ENCODE measurements at places on chromosomes 4 and X.

GRCh38 chr4:162075726-162076125 lies 88.1 kb downstream of the FSTL5 start:
- DNase-seq = no peak

DNA sequence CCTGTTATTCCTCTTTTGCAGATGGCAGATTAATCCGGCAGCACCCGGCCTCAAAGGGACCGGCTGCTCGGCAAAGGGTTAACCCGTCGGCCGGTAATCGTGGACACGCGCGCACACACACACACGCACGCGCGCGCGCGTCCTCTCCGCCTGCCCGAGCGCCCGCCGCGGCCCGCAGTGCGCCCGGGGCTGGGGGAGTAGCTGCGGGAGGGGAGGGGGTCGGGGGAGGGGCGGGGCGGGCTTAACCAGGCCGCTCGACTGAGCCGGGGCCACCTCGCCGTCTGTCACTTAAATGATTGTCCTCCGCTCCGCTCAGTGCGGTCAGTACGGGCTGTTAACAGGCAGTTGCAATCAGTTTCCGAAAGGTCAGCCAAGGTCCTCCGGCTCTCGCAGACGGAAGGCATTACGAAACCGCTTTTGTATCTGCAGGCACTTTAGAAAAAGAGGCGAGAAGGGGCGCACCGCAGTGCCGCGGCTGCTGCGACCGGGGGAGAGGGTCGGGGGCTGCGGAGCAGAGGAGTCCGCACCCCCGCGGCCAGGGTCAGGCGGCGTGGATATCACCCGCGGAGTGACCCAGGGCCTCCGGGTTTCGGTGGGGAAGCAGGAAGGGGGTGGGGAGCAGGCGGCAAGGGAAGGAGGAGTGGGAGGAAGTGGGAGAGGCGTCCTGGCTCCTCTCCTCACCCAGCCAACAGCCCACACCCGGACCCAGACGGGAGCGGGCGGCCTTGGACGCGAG lies 57.3 kb upstream of the BCOR start:
- peak; percentile 93 for DNase-seq

- DNase-seq = no peak
Measured at GRCh38 chr4:72319601-72320021, 249.4 kb downstream of the ADAMTS3 start.

DNA sequence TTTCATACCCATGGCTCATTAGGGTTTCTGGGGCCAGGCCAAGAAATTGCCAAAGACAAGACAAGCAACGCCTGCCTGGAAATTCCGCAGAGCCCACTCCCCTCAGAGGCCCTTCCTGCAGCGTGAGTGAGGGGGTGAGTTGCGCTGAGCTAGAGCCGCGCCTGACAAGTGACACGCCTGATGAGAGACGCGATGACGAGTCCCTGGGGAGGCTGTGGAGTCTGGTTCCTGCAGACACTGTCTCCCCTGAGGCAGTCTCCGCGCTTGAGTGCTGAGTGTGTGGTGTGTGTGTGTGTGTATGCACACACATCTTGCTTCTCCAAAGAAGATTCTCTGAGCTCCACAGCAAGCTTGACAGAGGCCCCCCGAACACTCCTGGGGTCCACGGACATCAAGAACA lies 269.8 kb downstream of the BCOR start:
- no peak for DNase-seq

DNA sequence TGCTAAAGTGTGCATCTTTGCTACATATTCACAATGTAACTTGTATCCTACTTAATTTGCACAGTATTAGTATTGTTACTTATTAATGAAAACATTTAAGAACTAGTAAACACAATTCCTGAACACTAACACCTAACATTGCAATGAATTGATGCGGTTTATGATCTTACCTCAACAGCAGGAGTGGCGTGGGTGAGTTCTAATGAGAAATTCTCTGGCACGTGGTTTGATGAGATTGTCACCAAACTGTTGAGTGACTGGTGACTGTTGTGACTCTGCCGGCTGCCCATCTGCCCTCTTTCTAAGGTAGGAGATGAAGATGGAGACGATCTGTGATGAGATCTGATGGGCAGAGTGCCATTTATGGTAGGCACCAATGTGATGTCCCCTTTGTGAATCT lies 2.9 kb downstream of the PCDH18 start:
- no peak for DNase-seq

DNA sequence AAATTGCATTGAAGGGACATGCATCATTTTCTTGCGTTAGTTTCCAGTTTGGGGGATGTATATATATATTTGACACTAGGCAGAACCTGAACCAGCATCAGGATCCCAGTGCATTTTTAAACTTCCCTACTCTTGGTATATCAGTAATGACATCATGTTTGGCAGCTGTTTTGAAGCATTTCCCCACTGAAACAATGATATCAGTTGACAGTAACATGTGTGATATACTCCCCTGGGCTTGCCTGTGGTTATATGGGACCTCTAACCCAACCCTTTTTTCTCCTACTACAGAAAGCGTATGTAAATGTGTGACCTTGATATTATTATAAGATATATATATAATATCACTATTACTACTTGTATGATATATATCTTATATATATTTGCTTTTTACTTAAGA lies 225.9 kb upstream of the CASK start:
- DNase-seq = no peak

DNA sequence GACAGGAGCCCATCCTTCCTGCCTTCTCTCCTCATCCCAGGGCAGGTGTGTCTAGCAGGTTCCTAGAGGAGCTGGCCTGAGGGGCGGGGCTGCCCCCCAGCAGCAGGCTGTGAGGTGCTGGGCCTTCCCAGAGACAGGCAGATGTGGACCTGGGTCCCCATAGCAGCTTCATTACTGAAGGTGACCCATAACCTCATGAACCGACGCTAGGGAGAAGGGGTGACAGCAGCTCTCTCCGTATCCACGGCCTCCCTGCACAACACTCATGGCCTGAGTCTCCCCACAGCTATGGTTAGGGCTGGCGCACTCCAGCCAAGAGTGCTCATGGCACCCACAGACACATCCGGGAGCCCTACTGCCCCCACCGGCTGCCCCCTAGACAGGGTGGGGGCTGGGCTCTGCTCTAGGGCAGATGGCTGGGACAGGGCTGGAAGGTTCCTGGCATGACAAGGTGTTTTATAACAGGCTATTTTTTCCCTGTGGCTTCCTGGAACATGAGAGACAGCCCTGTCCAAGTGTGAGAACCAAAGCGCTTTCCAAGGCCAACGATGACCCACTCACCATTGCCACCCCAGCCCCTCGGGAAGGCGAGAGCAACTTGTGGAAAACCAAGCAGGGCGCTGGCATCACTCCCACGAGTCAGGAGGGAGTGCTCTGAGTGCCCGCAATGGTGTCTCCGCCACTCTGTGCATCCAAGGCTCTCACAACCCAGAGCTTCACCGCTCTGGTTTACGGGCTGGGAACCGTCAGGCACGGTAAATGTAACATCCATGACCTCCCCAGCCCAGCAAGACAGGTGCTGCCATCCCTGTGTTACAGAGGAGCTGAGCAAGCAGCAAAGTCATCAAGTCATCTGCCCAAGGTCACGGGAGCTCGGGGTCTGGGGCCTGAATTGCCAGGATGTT lies 59.8 kb downstream of the ACOX3 start:
- DNase-seq = no peak

DNA sequence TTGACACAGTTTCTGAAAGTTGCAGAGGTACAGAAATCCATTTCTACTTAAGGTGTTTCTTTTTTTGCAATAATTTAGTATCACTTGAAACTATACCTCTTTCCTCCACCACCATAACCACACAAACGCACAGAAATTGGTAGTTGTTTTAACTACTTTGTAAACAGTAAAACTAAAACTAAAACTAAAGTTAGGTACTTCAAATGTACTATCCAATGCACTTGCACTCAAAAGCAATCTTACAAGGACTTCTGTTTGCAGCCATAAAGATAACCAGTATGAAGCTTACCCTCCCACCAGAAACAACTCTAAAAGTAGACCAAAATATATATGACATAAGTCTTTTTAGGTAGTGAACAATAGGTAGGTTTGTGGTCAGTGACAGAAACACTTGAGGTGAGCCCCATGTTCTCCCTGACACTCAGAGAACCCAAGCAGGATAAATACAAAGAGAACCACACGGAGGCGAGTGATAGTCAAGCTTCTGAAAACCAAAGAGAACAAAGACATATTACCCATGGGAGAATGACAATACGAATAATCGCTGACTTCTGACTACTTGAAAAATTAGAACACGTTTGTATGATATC lies 72.2 kb upstream of the VBP1 start:
- DNase-seq = no peak

- DNase-seq = no peak
Measured at GRCh38 chr4:79700356-79700755, 292.3 kb upstream of the GK2 start.

DNA sequence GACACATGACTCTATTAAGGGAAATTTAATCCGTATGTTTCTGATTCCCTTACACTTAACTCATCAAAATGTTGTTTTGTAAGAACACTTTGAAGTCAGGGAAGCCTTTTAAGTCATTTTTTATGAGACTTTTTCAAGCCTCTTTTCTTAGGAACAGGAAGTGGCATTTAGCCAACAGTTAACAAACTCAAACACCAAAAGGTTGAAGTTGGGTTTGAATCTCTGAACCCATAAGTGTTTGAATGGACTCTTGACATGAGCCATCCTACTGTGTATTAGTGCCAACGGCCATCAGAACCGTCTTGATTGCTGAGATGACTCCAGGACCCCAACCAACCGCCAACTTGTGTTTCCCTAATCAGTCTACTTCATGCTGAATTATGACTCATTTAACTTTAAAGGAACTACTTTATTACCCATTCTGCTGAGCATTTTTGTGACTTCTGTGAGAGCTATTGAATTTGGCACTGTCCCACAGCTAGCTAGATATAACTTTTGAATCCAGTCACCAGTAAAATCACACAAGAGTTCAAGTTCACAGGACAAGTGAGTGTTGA lies 209.1 kb upstream of the FAT1 start:
- no peak for DNase-seq

All from K562 (cell line).